Motor neuron (in vitro differentiated cells): ENCODE measurements at places on chromosomes 3 and 15. TPM values are rescaled to one million over a fixed set of nuclear protein-coding genes. Genes with fewer than 3 reads are reported as not detected.

GRCh38 chr15:97401195-97401594, 559.3 kb upstream of the ARRDC4 start:
- no peak for ATAC-seq

The IQCF5 gene
- total RNA-seq: not detected in 2 replicates

GRCh38 chr15:63504979-63505841, 817 bp downstream of the USP3 start:
- peak; percentile 39 for ATAC-seq

DNA sequence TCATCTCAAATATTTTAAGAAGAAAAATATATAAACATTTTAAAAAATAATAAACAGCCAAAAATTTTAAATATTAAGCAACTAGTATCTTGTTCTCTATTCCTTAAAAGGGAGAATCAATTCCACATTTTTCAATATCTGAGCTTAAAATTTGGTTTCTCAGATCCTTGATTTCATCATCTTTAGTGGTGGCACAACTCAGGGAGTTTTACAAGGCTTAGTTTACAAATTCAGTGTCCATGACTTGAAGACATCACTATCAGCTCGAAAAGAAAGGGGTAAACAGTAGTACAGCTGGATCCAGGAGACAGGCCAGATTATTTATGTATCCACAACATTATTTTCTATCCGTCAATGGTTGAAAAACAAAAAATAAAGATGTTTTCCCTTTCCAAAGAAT, 11.6 kb downstream of the IGF2BP2 start:
- no peak for ATAC-seq

The TTLL13 gene
- total RNA-seq: 0.16 and 0.44 TPM in 2 replicates

DNA sequence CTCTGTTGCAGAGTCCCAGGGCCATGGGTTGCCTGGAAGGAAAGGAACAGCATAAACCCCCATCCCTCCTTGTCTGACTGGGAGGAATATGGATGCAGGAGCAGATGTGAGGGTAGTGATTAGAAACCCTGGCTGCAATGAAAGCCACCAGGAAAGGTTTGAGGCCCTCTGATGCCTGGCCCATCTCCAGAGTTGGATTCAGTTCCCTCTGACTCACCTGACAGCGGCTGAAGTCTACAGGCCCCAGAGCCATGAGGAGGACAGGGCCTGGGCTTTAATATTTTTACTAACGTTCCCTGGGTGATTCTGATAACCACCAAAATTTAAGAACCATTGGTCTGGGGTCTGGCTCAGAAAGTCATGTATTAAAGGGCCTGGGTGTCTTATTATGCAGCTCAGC, 214.0 kb downstream of the EPHB1 start:
- ATAC-seq: no peak
